ENCODE measurements at places on chromosomes 12 and 14.

DNA sequence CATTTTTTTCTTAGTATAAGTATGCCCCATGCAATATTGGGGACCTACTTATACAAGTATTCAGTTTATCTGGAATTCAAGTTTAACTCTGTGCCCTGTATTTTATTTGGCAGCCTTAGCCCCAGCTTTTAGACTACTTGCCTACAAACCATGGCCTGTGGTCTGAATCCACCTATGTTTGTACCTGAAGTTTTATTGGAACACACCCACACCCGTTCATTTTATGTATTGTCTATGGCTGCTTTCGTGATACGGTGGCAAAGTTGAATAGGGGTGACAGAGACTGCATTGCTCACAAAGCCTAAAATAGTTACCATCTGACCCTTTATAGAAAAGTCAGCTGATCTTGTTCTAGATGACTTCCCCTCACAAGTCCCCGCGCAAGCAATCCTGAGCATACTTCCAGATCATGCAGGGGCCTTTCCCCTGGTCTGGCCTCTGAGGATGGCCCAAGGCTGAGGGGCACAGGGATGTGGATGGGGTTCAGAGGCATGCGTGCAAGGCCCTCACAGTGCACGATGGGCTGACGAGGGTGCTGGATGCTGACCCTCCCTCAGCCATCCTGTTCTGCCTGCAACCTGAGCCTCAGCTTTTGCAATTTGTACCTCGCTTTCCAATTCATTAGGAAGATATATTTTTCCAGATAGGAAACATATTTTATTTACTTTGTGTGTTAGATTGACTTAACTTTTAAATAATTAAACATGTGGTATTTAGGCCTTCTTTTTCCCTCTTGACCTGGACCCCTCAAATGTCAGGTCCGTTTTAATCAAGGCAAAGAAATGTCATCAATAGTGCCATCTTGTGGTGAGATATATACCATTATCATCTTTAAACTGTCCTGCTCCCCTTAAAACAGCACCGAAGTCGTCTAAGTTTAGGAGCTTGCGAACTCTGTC is 527.3 kb upstream of the CCDC196 start:
- DNase-seq, result peak; percentile 37

- DNase-seq, result peak; percentile 84
These were observed 41.3 kb downstream of the TDG start for GRCh38 chr12:104006929-104007328.

DNA sequence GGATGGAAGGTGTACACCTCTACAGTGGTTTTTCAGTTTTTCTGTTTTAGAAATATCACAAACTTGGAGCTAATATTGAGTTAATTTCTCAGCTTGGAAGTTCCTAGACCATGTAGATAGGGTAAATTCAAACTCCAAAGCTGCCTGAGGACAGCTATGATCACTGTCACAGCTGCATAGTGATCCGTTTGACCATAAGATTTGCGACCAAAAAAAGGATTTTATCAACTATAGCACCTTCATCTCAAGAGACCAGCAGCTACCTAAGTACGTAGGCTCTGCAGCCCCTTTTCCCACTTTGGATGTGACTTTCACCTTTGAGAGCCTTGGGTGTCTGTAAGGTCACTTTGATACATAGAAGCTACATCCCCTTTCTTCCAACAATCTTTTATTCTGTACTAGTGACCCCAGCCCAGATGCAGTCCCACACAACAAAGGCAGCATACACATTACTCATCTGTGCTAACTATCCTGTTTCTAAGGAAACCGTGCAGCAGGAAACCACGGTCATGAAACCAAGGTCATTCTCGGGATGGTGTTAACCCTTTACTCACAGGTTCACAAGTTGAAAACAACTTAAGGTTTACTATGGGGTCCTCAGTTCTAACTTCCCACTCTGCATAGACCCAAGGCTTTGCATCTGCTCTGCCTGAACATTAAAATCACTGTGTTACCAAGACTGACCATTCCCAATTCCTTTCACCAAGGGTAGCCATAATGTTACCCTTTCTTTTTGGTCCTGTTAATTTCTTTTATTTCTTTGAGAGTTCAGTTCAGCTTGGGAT is 75.4 kb downstream of the IFT81 start:
- peak; percentile 78 for DNase-seq

GRCh38 chr12:75011120-75011519 is 198.5 kb downstream of the KCNC2 start:
- DNase-seq, result no peak

- DNase-seq, result peak; percentile 95
These were observed 31.9 kb downstream of the BMP4 start for GRCh38 chr14:53924753-53925152.

DNA sequence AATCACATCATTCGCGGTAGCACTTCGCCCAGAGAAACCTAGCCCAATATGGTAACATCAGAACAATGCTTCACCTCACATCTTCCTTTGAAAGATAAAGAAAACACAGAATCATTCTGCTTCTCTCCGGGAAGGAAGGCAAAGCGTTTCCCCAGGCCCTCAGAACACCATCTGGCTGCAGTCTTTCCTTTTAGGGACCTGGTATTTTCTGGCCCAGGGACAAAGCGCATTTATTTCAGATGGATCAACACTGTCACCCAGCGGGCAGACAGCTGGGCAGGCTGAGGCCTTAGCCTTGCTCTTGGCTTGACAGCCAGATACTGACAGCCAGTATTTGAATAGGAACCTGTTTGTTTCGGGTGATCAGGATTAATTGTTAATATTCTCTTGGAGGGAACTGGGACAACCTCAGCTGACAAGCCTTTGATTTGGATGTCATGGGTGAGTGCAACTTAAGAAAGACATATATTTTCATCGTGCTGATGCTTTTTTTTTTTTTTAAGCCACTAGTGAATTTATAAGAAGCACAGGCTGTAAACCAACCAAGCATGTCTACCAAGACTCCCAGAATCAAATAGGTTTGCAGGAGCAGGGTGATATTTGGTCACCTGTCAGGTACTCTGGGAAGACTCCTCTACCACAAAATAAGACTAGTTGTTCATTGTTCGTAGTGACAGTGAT is 118.9 kb downstream of the VEZT start:
- peak; percentile 89 for DNase-seq

GRCh38 chr14:67722293-67722692 is 20.6 kb downstream of the RDH12 start:
- DNase-seq, result peak; percentile 43

DNA sequence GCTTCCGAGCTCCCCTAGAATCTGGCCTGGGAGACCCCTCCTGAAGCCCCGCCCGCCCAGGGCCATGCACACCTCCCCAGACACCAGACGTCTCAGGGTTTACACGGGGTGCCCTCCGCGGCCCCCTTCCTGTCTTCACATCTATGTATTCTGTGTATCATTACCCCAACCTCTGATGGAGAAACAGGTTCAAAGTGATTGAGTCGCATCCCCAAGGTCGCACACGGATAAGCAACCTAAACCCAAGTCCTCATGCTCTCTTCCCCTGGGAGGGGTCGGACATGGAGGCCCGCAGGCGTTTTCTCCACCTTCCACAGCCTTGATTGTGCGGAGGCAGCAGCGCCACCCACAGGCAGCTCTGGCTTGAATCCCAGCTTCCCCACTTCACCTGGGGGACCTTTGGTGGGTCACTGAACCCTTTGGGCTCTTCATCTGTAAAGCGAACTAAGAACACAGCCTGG is 237.3 kb downstream of the BCL11B start:
- no peak for DNase-seq

DNA sequence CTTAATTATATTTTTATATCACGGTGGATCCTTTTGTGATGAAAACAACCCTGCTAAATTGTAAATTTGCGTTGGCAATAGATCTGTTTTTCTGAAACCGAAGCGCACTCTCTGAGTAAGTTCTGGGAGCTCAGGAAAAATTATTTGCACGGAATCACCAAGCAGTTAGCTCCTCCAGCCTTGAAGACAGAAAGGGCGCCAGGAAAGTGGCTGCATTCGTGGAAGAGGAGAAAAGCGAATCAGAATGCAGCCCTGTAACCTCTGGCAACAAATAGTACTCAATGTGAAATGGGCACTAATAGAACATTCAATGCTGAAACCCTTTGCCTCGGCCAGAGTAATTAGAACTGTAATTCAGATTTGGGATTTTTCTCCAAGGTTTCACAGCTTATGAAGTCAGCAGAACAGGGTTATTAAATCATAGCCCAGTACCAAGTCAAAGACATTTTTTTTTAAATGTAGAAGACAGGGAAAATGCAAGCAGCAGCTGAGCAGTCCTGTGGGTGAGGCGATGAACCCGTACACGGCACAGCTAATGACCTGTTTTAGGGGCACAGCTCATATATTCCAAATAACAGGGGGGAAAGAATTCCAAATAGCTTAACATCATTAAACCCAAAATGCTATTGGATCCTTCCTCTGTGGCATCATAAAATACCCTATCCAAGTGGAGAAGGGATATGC is 251.4 kb downstream of the EGLN3 start:
- DNase-seq, result no peak

DNA sequence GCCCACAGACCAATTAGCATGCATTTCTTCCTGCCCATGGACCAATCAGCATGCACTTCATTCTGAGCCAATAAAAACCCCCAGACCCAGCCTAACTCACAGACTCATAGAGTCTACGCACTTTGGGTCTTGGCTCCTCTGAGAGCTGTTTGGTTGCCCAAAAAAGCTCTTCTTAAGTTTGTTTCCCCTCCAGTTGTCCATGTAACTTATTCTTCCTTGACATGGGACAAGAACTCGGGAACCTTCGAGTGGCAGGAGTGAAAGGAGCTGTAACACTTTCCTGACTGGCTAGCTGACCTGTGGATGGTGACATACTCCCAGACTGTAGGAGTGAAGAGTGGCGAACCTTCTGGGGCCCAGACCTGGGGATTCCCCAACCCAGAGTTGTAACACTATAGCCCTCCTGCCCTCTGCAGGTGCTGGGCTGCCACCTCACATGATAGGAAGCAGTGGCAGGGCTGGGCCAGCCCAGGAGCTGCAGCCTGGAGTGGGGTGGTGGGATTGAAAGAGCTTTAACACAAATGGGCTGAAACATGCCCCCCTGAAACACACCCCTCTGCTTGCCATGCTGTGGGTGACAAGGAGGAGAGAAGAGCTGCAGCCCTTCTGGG is 4.4 kb upstream of the BTBD7 start:
- no peak for DNase-seq

- DNase-seq, result peak; percentile 82
These were observed 24.3 kb downstream of the BCL2L14 start for GRCh38 chr12:12095021-12095420.

DNA sequence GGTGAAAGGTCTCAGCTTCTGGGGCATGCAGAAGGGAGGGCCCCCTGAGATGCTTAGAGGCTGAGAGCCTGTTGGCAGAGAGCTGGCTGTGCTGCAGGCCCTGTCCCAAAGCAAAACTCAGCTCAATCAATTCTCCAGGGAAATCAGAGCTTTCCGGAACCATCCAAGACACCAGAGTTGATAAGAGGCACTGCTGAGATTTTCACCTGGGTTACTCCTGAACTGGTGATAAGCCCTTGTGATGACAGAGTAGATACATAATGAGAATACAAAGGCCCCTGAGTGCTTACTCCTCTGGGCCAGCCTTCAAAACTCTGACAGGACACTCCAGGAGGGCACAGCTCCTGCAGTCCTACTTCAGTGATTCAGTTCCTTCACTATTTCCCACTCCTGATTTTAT is 63.9 kb downstream of the ARL6IP4 start:
- no peak for DNase-seq

- peak; percentile 63 for DNase-seq
These were observed 362.1 kb downstream of the RAD51B start for GRCh38 chr14:68181519-68182326.

DNA sequence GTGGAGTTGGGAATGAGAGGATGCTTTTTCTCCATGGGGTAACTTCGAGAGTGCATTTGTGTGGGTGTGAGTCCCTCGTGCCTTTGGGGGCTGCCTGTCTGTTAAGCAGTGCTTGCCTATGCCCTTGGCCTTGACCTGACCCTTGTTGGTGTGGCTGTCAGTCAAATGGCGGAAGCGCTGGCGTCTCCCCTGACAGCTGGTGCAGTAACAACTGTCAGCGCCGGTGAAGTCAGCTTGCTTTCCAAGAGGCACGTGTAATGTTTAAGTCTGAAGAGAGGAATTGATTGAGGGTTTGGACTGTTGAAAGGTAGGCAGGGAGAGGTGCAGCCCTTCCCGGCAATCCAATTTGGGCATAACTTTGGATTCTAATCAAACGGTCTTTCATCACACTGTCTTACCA is 211.3 kb downstream of the AACS start:
- no peak for DNase-seq

DNA sequence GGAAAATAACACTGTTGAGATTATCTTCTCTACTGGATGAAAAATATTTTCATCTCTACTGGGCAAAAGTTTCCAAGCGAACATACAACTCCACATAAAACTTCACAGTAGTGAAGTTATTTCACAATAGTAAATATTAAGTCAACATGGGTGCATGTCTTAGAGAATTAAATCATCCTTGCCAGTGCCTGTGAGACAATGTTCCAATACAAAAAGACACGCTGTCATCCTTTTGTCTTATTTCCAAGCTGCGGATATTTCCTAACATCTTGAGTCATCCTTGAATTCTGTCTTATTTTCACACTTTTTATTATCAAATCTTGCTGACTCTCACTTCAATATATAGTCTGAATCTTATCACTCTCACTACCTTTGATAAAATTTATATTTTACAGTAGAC is 142.9 kb upstream of the KITLG start:
- peak; percentile 21 for DNase-seq

DNA sequence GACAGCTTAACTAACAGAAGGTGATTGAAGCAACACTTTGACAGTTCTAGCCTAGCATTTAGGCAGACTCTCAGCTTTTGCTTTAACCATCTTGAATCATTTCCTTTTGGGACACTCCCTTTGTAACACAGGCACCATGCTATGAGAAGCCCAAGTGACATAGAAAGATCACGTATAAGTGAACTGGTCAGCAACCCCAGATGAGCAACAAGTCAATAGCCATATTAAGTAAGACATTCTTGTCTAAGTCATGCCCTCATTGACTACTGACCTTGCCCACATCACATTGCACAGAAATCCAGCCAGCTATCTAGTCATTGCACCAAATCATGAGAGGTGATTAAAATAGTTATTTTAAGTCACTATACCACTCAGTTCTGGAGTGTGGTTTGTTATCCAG is 476.8 kb downstream of the TRHDE start:
- DNase-seq, result no peak

GRCh38 chr14:24576771-24577170 is 721 bp upstream of the CTSG start:
- no peak for DNase-seq

- DNase-seq, result no peak
These were observed 1482.7 kb downstream of the AACS start for GRCh38 chr12:126547905-126548304.

GRCh38 chr14:52248057-52248456 is 19.4 kb upstream of the PTGDR start:
- no peak for DNase-seq

GRCh38 chr12:1878214-1878613 is 40.2 kb downstream of the CACNA2D4 start:
- no peak for DNase-seq

GRCh38 chr12:104654665-104655609 is 198.2 kb downstream of the CHST11 start:
- DNase-seq, result no peak

DNA sequence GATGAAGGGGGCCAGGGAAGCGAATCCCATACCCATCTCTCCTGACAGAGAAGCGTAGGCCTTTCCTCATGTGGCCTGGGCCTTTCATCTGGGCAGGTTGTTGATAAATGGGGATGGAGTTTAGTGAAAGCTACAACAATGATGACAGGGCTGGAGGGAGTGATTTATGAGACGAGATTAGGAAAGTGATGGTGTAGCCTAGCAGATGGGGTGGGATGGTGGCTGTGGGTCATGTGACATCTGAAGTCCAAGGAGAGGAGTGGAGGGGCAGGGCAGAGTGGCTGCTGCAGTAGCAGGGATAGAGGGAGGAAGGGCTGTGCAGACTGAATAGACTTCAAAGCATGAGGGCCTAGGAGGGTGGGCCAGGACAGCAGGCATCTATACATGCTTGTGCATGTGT is 85.5 kb downstream of the ADCK1 start:
- no peak for DNase-seq
